ENCODE measurements at places on chromosomes 3 and 15.

GRCh38 chr3:99808163-99808794, 9.4 kb upstream of the CMSS1 start:
- peak; percentile 7 for DNase-seq

DNA sequence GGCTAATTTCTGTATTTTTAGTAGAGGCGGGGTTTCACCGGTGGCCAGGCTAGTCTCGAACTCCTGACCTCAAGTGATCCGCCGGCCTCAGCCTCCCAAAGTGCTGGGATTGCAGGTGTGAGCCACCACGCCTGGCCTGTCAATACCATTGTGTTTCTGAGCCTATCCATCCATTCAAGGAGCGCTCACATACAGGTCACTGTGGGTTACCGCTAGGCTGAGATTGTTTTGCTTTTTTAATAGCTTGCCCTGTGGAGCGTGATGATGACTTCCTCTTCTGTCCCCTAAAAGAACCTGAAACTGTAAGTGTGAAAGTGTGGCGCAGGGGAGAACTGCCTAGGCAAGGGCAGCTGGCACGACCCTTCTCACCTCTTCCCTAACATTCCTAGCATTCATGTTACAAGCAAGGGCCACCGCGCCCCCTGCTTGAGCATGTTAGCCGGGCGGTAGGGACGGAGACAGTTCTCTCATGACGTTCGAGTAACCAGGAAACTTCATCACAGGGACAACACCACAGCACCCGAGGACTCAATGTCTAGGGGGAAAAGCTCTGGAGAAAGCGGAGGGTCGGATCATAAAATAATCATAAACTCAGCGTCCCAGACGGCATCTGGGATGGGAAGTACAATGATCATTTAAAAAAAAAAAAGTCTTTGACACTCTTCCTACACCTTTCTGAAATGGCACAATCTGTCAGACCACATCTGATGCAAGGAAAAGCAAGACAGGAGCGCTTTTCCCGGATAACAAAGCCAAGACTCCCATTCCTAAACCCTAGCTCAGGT, 790 bp downstream of the LAMP3 start:
- no peak for DNase-seq

- DNase-seq, result no peak
Observed at GRCh38 chr15:81021321-81021720, 20.6 kb downstream of the TLNRD1 start.

- no peak for DNase-seq
Observed at GRCh38 chr3:189748046-189748445, 116.9 kb downstream of the TP63 start.

- DNase-seq, result no peak
Observed at GRCh38 chr15:89115547-89115946, 27.3 kb downstream of the ABHD2 start.

- no peak for DNase-seq
Observed at GRCh38 chr3:5390221-5390620, 202.7 kb downstream of the EDEM1 start.

- DNase-seq, result no peak
Observed at GRCh38 chr15:77187751-77188464, 117.0 kb upstream of the TSPAN3 start.

- DNase-seq, result no peak
Observed at GRCh38 chr3:186790261-186790981, 7.0 kb downstream of the EIF4A2 start.

GRCh38 chr15:39244776-39245175, 336.1 kb upstream of the THBS1 start:
- DNase-seq, result no peak

DNA sequence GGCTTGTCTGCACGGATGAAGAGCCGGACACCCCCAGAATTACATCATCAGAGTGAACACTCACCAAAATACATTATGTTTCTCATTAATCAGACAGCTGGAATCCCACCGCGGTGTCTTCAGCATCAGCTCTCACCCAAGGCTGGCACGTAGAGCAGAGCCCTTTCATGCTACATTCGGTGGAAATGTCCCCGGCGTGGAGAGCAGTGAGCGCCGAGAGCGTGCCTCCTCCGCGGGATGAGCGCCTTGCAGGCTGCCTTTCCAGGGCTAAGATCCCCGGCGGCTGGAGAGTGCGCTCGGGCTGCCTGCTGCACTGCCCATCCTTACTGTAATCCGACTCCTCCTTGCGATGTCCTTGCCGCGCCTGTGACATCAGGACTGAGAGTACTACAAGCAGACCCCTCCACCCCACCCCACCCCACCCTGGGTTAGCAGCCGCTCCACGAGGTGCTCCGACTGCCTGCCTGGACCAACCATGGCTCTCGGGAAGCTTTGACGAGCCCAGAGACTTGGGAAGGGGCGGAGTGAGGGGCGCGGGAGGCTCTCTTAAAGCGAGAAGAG, at the start of gene ZNF385D:
TSS of gene ZNF385D (minus strand) at position 380 of the 561 bp plus-strand sequence. CDS start at position 86, 294 bp downstream.
- peak; percentile 34 for DNase-seq

- no peak for DNase-seq
Observed at GRCh38 chr3:38314764-38315487, 31.7 kb upstream of the XYLB start.

GRCh38 chr3:46065294-46065705, 38.0 kb upstream of the XCR1 start:
- no peak for DNase-seq

GRCh38 chr3:124557-125179, 71.9 kb upstream of the CHL1 start:
- DNase-seq, result no peak

GRCh38 chr3:23308986-23309625, 106.0 kb downstream of the UBE2E2 start:
- no peak for DNase-seq

GRCh38 chr3:104911376-104911775, 455.3 kb upstream of the ALCAM start:
- DNase-seq, result no peak

GRCh38 chr15:57857871-57858270, 151.4 kb downstream of the POLR2M start:
- no peak for DNase-seq

- no peak for DNase-seq
Observed at GRCh38 chr3:124722589-124722988, 7.7 kb upstream of the UMPS start.

DNA sequence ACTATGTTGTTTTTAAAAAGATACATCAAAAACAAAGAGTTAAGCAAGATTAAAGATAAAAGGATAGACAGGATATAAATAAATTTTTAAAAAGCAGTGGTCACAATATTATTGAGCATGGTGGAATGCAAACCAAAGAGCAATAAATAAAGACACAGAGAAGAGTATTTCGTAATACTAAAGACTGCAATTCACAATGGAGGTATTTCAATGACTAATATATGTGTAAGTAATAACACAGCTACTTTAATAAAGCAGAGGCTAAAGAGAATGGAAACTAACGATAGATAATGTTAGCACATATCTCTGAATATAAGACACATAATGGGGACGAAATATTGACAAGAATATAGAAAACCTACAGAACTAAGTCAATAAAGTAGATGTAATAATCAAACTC, 219.6 kb downstream of the WDR72 start:
- no peak for DNase-seq

- DNase-seq, result no peak
Observed at GRCh38 chr3:192861972-192862371, 55.7 kb downstream of the MB21D2 start.

- no peak for DNase-seq
Observed at GRCh38 chr3:66380200-66380932, 120.5 kb downstream of the LRIG1 start.

DNA sequence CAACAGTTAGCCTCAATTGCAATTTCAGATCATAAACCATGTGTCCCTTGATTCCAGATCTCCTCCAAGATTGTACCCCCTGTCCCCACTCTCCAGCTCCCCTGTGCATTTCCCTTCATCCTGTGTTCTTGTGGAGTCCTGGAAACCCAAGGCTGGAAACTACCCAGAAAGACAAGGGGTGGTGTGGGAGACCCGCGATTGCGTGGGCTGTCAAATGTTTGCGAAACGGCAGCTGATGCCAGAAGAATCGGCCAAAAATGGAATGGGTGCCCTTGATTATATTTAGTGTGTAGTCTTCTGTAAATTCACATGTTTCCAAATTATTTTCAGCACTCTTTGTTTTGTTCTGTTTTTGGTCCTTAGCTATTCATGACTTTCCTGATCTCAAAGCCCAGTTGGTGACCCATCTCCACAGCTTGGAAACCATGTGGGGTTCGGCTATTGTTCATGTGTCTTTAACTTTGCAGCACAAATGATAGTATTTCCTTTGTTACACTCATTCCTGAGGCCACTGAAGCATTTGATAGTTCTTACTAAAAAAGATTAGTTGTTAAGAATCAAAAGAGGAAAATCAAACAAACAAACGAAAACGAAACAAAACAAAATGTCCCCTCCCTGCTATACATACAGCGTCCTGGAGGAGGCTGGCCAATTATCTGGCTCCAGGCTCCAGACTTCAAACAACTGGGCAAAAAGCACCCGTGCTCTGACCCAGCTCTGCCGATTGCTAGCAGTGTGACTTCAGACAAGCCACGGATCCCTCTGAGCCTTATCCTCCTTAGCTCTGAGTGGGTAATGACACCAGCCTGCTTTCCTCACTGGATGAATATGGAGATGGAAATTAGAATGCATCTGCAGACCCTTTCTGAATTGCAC, 120.9 kb downstream of the CACNA2D3 start:
- no peak for DNase-seq

DNA sequence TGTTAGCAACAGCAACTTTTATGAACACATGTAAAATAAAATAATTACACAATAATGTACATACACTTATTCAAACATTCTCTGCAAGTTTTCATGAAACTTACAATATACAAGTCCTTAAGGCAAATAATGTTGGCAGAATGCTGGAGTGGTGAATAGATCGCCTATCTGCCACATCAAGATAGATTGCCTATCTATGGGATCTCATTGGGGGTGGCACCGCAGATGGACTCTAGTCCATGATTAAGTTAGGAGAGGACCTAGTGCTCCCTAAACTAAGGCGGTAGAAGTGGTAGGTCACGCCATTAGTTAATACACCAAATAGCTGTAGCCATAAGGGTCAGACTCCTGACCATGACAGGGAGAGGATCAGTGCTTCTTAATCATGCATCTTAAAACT, 315.7 kb downstream of the GBE1 start:
- DNase-seq, result no peak

DNA sequence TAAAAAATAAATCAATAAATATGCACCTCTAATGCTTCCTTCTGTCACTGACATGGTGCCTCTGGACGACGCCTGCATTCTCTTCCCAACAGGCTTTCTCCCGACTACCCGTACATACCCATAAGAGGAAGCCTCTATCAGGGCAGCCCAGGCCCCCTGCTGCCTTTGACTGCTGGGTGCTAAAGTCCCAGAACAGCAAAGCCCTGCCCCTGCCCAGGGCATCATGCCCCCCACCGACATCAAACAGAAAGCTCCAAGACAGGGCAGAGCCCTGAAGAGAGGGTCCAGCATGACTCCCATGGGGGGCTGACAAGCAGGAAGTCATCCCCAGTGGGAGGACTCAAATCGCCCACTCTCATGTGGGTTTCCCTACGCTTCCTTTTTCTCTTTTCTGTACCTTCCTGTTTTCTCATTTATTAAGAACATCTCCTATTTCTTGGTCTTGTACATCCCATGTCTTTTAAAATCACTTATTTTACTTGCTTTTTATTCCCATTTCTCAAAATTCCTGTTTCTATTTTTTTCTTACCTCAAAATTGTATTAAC, 23.4 kb downstream of the XPC start:
- DNase-seq, result no peak

GRCh38 chr3:20240154-20240883, 54.3 kb upstream of the SGO1 start:
- DNase-seq, result no peak

- no peak for DNase-seq
Observed at GRCh38 chr15:55277116-55277564, 12.5 kb downstream of the RAB27A start.

DNA sequence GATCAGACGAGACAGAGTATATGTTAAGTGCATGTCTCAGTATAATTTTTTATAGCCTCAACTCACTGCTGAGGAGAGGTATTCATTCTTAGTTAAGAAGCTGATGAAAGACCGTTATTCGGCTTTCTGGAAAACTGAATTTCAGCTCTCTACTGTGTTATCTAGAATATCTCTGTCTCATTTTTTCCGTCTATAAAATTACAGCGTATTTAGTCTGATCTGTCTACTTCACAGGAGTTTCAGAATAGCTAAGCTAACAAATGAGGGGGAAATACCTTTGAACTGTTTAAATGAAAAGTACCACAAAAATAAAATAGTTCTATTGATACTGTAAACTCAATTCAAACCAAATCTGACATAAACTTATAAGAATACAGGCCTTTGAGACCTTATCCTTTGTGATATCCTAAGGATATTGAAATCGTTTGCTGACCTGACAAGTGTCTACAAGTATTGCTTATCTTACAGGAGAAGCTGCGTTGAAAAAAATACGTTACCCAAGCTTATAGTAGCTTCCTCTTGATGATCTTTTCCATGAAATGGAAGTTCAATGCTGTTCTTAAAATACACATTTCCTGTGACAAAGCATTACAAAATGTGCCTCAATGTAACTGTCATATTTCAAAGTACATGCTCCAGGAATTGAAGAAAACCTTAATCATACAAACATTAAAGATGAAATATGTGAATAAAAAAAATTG, 104.6 kb downstream of the IL1RAP start:
- DNase-seq, result no peak

- DNase-seq, result peak; percentile 5
Observed at GRCh38 chr3:61177450-61177849, 73.8 kb downstream of the FHIT start.

DNA sequence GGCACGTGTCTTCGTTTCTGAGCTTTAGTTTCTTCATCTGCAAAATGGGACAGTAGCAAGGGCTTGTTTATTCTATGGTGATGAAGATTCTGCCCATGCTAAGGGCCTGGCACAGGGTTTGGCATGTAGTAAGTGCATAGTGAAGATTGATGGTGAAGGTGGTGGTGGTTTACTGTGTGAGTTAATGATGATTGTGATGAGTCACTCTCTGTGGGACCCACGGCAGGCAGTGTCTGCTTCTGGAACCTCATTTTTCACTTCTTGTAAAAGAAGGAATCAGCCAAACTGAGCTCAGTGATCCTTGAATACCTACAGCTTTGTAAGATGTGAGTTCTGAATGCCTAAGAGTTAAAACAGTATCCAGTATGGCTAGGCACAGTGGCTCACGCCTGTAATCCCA, 86.2 kb upstream of the LRTM1 start:
- no peak for DNase-seq

GRCh38 chr3:38040401-38040800, 1.4 kb downstream of the DLEC1 start:
- no peak for DNase-seq

GRCh38 chr3:196501316-196502044, 2.1 kb downstream of the RNF168 start:
- DNase-seq, result no peak

- no peak for DNase-seq
Observed at GRCh38 chr3:102078854-102079808, 229.8 kb downstream of the NFKBIZ start.

DNA sequence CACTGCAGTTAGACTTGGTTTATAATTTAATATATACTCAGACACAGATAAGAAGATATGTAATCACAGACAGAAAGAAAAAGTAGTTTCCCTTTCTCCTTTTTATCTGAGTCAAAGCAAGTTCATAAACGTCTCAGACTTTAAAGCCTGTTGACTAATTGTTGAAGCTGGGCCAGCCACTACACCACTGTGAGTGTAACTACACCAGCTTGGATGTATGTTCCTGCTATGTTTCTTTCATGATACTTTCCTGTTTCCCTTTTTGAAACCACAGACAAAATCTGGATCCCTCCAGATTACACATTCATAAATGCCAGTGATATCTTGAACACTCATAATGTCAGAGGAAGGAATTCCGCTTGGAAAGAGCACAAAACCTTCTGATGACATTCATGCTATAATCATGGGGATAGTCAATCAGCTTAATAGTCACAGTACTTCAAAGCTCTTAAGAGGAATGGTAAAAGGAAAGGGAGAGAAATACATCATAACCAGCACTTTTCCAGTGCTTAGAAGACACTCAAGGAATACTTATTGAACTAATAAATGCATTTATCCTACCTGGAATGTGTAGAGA, 32.0 kb downstream of the KCNMB2 start:
- no peak for DNase-seq

Data from hippocampal formation (tissue), 2 donors.